ENCODE measurements at places on chromosomes 16 and 17.

- DNase-seq = no peak
Measured at GRCh38 chr16:87628940-87629339, 26.6 kb downstream of the JPH3 start.

DNA sequence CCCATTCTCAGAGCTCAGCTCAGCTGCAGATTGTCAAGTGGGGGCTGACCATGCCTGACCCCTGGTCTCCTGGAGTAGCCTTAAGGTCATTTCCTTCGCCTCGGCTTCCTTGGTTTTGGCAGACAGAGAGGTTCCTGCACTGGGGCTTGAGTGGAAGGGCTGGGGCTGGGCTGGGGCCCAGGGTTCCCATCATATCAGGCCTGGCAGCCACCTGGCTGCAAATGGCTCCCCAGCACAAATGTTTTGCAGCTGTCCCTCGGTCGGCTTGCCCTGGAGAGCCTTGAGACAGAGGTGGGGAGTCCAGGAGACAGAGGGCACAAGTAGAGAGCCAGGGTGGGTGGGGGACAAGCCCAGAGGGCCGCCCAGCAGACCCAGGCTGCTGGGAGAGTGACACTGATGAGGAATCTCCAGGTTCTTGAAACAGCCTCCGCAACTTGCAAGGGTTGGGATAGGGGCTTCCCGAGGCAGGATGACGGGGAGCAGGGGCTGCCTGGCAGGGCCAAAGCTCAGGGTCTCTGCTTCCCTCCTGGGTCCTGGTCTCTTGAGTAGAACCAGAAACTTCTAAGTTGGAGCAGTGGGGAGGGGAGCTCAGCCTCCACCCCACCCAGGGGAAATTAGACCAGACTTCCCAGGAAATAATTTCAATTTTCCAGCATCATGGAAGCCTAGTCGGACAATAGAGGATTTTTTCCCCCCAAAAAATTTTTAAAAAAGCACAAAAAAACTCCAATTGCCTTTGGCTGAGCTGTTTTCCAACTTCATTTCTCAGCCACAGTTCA lies 19.3 kb downstream of the IGFBP4 start:
- DNase-seq = peak; percentile 71

- DNase-seq = peak; percentile 79
Measured at GRCh38 chr17:44350733-44351226, 5.7 kb downstream of the GRN start.

GRCh38 chr16:74871608-74872007 lies 97.0 kb upstream of the FA2H start:
- no peak for DNase-seq

DNA sequence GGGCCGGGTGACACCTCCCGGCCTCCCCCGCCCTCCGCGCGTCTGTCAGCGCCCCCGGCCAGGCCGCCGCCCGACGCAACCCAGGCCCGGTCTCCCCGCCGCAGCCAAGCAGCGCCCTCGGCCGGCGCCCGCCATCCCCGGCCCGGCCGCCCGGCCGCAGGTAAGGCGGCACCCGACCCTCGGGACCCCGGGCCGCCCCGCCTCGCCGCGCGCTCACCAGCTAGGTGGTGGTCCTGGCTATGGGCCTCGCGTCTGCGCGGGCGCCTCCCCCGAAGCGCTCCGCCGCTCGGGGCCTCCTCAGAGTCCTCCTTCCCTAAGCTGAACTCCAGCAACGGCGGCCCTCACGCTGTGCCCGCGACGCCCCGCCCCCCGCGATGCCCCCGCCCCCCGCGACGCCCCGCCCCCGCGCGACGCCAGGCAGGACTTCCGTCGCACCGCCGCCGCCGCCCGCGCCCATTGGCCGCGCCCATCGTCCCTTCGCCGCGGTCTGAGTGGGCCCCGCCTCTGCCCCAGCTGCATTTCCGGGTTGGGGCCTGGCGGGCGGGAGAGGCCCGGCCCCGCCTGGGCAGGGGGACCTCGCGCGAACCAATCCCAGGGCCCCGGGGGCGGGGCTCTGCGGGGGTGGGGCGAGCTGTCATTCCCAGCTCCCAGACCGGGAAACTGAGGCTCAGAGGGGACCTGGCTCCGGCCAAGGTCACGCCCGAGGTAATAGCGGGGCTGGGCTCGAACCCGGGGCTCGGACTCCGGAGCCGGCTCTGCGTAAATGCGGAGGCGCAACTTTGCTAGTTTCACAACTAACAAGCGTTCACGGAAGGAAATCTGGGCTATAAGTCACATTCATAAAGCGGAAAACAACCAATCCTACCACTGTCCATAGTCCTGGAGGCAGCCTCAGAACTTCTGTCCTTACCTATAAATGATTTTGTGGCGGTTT lies 9.0 kb upstream of the KCTD5 start:
- peak; percentile 98 for DNase-seq

DNA sequence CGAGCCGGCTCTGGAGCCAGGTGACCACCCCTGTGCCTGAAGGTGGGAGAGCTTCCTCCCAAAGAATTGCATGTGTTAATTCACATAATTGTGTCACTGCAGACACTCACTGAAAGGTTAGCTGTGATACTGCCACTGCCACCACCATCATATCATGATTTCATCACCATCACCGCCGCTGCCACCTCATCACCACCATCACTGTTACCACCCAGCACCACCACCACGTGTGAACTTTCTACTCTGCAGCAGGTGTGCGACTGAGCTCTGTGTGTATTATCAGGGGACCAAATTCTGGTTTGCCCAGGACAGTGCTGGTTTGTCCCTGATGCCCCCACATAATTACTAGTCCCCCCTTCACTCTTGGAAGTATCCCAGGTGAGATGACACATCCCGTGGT lies 15.2 kb downstream of the BCAR1 start:
- DNase-seq = no peak

- peak; percentile 57 for DNase-seq
Measured at GRCh38 chr17:12985431-12986293, 32.2 kb downstream of the ELAC2 start.

DNA sequence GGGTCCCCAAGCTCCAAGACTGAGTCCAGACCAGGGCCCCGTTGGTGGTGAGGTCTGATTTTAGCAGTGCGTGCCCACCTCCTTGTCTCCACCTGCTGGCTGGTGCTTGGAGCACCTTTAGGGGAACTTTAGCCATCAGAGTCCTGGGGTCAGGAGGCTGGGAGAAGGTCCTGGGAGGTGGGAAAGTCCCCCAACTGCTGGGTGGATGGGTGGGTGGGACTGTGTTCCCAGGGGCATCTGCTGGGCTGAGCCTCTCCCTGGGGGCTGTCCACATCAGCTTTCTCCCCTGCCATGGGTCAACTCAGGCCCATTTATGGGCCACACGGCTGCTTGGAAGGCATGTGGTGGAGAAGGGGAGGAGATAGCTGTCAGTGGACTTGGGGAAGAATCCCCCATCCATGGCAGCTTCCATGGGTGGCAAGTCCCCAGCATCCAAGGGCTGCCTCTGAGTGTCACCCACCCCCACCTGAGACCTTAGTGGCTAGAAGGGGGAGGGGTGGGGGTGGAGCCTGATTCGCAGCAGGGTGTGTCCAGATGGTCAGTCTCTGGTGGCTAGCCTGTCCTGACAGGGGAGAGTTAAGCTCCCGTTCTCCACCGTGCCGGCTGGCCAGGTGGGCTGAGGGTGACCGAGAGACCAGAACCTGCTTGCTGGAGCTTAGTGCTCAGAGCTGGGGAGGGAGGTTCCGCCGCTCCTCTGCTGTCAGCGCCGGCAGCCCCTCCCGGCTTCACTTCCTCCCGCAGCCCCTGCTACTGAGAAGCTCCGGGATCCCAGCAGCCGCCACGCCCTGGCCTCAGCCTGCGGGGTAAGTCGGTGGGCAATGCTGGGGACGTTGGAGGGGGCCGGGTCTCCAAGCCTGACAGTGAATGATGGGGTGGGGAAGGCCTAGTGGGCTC lies at the start of gene TRPV2:
Gene TRPV2 (plus strand): TSS at position 541 of the 894 bp plus-strand sequence. CDS start 2,098 bp downstream, outside the sequence.
- DNase-seq = no peak

GRCh38 chr16:46613352-46613751 lies 7.8 kb downstream of the SHCBP1 start:
- no peak for DNase-seq

GRCh38 chr17:71361656-71362450 lies 759.0 kb upstream of the SOX9 start:
- peak; percentile 2 for DNase-seq

GRCh38 chr17:8935191-8935590 lies 30.3 kb downstream of the PIK3R5 start:
- no peak for DNase-seq
